Stimulated activated CD4-positive, alpha-beta T cell treated with anti-CD3 and anti-CD28 coated beads, Interleukin-1b, Interleukin-23, amount 100 ng/mL, for 24 hours (primary cell): ENCODE measurements at places on chromosomes 6 and 20.

DNA sequence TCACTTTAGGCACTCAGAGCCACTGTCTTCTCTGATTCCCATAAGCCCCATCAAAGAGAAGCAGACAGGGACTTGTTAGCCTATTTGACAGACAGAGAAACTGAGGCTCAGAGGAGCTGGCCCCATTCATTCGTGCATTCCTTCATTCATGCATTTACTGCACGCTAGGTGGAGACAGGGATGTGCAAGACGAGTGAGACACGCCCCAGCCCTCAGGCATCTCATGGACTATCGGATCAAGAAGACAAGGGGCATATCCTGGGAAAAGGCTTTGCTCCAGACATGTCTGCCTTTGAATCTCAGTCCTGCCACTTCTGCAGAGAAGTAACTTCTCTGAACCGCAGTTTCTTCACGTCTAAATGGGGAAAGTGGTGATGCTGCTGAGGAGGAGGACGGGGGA is 54.1 kb downstream of the BPIFB1 start:
- no peak for DNase-seq

DNA sequence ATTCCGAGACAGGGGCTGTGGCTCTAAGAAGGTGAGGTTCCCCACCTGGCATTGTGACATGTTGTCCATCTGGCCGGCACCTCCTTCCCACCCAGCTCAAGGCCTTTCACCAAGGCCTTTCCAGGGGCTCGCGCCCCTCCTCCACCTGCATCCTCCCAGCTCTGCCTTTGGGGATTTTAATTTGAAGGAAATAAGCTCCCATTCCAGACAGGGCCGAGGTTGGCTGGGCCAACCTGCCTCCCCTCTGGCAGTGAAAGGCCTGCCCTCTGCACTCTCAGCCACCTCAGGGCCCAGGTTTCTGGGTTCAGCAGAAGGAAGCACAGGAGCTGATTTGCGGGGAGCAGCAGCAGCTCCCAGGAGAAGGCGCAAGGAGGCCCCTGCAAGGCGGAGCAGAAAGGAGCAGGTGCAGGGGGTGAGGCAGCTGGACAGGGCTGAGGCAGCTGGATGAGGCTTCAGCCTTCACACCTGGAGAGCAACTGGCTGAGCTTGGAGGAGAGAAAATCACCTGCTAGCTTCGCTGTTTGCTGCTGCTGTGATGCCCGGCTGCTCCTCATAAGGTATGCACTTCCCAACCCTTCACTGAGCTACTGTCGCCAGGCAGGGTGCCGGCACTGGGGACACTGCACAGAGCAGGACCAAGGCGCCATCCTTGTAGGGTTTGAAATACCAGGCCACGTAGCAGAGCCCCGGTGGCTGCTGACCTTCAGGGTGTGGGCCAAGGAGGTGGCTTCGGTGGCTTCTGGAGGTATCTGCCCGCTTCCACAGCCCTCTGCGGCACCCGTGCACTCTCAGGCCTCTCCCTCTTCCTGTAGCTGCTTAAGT is 147.0 kb downstream of the SYNDIG1 start:
- no peak for DNase-seq

GRCh38 chr20:13857304-13857703 is 72.5 kb downstream of the NDUFAF5 start:
- DNase-seq, result no peak

GRCh38 chr6:44269178-44269920 is 901 bp upstream of the TMEM151B start:
- no peak for DNase-seq

- DNase-seq, result no peak
Measured at GRCh38 chr20:5931411-5931810, 18.9 kb downstream of the TRMT6 start.

DNA sequence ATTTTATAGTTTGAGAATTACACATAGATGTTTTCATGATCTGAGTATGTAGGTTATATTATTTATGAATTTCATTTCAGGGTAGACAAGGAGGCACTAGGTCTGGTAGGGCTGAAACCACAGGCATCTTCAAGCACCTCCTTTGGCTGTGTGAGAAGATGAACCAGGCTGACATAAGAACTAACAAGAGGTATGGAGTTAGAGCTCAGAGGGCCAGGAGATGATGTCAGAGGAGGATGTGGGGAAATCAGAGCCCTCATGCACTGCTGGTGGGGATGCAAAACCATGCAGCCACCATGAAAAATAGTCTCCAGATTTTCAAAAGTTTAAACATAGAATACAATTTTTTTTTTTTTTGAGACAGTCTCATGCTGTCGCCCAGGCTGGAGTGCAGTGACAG is 13.6 kb upstream of the RIPOR3 start:
- no peak for DNase-seq

GRCh38 chr6:11397622-11398450 is 139.7 kb upstream of the TMEM170B start:
- no peak for DNase-seq

DNA sequence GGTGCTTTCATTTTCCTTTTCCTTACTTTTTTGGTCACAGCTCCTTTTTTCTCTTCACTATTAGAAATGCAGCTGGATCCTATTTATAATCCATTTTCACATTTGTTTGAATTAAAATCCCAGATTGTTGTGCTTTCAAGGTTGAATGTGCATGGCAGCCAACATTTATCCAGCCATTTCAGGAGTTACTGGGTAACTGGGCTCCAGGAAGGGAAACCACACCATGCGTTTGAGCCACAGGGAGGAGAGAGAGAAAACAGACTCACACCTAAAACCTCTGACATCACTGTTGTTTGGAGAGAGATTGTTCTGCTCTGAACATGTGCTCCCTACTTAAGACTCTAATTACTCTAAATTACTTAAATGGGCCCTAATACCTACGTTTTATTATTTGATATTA is 173.4 kb downstream of the BMP2 start:
- no peak for DNase-seq

- no peak for DNase-seq
Measured at GRCh38 chr6:7108964-7109836, 1.4 kb downstream of the RREB1 start.

DNA sequence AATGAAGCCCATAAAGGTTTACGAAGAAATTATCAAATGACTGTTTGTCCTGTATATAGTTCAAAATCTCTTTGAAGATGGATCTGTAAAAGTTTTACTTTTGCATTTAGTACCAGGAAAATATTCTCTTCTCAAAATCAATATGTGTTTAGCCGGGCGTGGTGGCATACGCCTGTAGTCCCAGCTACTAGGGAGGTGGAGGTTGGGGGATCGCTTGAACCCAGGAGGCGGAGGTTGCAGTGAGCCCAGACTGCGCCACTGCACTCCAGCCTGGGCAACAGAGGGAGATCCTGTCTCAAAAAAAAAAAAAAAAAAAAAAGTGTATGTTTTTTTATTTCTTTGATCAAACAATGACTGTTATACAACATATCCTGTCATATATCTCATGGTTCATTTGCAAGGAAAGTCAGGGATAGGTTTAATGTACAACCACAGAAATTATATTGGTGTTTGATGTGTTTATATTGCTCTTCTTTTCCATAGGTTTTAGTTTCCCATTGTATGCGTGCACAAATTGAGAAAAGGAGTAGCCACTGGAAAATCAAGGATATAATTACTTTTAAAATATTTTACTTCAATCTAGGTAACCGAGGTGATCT is 40.1 kb downstream of the SOX4 start:
- DNase-seq, result no peak

DNA sequence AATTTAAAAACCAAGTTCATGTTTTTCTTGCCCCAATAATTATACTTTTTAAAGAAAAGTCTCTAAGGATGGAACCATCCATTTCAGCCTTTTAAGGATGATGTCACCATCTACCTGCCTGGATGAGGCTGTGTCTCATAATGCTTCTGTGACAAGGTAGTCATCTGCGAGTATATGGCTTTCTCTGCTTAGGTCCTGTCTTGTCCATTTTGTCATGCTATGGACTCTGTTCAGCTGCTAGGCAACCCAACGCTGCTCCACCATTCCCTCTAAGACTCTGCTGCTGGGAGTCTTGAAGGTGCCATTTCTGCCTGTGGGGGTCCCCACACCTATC is 459.8 kb upstream of the RUNX2 start:
- DNase-seq, result no peak

DNA sequence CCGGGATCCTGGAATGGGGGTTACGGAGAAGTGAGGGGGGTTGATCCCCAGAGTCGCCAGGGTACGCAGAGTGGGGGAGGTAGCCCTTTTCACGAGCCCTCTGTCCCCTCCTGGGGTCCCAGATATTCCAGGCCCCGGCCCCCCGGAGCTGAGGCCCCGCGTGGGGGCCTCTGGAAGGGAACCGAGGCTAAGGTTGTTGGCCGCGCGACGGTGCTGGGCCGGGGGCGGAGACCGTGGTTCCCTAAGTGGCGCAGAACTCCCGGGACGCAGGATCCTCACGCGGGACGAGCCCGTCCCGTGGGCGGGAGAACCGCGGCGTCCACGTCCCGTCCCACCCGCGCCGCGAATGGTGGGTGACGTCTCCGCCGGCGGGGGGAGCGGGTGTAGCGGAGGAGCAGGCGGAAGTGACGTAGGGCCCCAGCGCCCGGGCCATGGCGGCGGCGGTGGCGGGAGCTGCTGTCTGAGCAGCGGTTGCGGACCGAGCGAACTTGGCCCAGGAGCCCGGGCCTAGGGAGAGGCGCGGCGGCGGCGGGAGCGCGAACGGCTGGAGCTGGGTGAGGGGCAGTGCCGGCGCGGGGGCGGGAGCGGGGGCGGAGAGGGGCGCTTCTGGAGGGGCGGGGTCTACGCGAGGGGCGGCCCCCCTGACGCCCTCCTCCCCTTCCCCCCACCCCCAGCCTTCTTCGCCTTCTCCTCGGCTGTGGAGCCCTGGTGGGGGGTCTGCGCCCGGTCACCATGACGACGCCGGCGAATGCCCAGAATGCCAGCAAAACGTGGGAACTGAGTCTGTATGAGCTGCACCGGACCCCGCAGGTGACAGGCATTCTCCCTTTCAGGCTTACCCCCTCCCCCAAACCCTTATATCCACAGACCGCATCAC is at the start of gene RING1:
Gene RING1 (plus strand): TSS at position 410 of the 877 bp plus-strand sequence. CDS start 323 bp downstream, at position 733.
- DNase-seq, result peak; percentile 83

GRCh38 chr20:24469894-24470745 is 691 bp downstream of the SYNDIG1 start:
- no peak for DNase-seq

DNA sequence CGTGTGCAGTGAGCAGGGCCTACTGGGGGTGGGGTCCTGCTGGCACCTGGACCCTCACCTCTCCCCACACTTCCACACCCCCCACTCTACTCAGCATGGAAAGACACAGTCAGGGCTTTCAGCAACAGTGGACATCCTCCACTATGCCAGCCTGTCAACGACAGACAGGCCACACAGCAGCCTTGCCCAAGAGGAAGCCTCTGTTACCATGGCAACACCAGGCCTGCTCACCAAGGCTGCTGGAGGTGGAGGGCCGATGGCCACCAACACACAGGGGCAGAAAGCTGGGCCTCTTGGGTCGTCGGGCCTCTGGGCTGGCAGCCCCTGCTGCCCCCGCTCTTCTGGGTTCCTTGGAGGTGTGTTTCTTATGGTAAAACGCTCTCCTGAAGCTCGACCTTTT is 13.6 kb downstream of the BNIP5 start:
- DNase-seq, result no peak

DNA sequence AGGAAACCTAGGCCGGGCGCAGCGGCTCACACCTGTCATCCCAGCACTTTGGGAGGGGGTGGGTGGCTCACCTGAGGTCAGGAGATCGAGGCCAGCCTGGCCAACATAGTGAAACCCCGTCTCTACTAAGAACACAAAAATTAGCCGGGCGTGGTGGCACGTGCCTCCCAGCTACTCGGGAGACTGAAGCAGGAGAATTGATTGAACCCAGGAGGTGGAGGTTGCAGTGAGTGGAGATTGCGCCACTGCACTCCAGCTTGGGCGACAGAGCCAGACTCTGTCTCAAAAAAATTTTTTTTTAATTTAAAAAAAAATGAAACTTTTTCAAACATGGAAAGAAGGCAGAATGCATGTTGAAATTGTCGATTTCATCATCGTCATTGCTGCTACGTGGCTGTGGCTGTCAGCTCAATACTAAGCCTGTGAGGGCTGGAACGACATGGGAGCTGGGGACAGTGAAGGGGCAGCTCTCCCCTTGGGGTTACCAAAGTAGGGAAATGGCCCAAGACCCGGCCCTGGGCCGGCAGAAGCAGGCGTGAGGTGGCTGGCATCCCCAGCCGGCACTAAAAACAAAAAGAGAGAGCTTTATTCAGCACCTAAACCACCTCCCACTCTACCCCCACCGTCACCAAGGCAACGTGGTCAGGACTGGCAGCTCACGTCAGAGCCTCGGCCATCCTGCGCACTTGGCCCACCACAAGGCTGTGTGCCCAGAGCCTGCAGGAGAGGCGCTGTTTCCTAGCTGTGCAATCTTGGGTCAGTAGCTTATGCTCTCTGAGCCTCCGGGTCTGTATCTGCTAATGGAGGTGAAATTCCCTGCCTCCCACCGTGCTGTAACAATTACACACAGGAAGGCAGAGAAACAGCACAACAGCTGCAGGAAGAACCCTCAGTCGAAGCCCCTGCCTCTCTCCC is 30.8 kb downstream of the AGPAT4 start:
- DNase-seq, result no peak

- DNase-seq, result no peak
Measured at GRCh38 chr6:131758920-131759319, 48.1 kb upstream of the CTAGE9 start.

DNA sequence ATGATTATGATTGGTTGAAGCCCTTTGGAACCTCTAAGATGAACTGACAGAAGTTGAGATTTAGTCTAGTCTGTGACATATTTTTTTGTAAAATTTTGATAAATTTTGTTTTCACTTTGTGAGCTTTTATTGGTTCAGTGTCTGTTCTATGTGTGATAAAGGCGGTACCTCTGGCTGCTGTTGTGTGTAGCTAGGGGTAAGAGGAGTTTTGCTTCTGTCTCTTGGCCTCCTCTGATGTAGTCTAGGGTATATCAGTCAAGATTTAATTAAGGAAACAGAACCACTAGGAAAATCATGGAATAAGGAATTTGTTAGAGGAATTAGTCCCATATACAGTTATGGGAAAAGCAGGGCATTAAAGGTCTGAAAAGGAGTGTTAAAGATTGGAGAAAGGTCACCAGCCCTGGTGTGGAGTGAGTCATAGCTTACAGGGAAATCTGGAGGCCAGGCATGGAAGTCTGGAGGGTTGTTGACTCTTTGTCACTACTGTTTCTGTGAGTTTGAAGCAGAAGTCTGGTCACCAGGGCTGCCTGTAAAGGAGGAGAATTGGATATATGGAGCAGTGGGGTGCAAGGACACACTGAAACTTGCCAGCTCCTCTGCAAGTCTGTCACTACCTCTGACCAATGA is 28.5 kb downstream of the CDC5L start:
- DNase-seq, result no peak

GRCh38 chr6:170233286-170234205 is 57.3 kb downstream of the DLL1 start:
- DNase-seq, result no peak

- DNase-seq, result no peak
Measured at GRCh38 chr6:50091641-50092040, 41.9 kb upstream of the DEFB112 start.

DNA sequence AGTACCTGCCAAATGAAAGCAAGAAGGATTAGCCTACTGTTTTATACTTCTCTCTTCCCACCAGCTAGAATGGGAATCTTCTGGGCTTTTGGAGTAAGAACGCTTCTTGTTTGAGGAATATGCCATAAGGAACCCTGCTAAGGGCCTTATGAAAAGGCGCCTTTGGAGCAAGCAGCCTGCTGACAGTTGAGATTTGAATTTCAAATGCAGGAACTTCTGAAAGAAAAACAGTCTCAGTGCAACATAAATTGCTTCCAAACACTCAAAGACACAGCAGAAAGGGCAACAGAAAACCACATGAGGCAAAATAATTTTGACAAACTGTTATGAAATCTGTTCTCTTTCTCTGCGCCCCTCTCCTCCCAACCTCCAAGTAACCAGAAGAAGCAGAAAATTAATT is 149.4 kb upstream of the B3GAT2 start:
- DNase-seq, result no peak
